ENCODE measurements at places on chromosomes 13 and 19.

GRCh38 chr13:113430378-113431110 is 22.7 kb downstream of the ADPRHL1 start:
- DNase-seq: no peak

DNA sequence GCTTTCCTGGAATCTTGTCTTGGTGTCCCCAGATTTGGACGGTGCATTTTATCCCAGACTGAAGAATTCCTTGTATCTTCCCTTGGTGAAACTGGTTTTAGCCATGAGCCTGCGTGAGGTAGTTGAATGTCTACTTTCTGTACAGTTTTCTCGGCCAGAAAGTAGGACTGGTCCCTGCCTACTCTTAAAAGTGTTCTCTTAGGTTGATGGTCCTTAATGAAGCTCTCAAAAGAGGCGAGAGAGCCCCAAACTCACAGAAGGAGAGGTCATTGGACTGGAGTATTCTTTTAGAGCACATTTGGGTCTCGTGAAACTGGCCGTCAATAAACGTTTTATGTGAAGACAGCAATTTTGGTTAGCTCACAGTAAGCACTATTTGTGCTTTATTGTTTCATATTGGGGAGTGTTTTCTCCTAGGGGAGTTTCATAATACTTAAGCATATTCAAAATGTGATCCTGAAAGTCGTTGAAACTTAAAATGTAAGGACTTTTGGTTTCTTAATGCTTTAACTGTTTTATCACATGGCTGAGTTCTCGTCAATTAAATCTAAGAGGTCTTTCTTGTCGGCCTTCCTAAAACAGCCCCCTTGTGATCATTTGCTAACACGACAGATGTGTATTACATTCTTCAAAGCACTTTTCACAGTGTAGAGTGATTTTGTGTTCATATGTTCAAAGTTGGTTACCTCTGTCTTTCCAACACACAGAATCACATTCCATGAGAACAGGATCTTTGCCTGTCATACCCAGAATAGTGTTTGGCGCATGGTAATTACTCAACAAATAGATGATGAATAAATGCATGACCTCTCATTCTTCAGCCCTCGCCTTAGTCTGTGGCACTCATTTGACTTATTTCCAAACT is 889 bp downstream of the GTF2F2 start:
- no peak for DNase-seq

GRCh38 chr13:46906405-46906804 is 9.6 kb upstream of the HTR2A start:
- DNase-seq: no peak

DNA sequence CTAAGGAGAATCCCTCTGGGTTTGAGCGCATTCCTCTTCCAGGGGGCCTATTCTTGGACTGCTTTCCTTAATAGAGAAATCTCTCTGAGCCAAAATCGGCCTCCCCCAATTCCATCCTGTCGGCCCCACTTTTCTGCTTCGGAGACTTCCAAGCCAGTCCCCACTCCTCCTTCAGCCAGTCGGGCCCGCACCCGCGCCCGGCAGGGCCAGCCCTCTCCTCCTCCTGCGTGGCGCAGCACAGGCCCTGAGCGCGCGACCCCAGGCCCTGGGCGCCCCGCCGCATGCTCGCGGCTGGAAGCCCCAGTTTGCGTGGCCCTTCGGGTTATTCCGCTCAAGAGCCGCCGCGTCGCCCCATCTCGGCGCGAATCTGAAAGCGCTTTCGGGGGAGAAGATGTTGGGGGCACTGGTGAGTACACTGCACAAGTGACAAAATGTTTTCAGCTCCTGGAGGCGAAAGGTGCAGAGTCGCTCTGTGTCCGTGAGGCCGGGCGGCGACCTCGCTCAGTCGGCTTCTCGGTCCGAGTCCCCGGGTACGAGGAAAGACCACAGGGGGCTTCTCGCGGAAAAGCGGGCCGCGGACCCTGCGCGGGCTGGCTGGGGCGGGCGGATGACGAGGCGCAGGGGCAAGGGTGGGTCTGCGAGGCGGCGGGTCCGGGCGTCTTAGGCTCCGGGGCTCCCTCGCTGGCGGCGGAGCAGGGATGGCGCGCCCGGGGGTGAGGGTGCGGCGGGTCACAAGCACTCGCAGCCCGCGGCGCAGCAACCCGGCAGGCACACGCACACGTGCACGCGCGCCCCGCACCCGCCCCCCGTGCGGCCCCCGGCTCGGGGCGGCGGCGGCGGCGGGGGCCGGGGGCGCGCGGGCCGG is at the start of gene IL17D:
IL17D (plus strand) TSS at position 785 of the 865 bp plus-strand sequence. CDS start 303 bp downstream, outside the sequence.
- DNase-seq: peak; percentile 68

DNA sequence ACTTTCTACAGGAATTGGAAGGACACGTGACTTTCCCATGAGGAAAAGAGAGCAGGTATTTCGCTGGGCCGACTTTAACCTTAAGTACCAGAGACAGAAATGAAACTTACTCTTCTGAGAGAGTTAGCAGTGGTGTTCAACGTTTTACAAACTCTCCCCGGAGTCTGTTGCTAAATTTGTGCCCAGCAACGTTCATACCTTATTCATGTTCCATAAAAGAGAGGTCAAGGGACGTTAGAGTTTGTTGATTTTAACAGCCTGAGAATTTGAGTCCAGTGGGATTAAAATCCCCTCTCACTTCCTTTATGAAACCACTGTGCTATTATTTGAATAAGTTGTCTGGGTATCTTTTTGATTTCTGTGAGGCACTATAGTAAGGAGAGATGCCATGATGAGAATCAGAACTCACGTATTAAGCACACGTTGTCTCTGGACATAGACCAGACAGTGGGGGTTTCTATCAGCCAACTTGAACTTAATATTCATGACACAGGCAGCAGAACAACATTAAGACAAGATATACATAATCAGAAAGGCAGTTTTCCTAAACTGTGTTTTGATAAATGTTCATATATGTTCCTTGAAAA is 33.4 kb downstream of the SPRY2 start:
- no peak for DNase-seq

- DNase-seq: no peak
Observed at GRCh38 chr19:38145623-38146022, 78.4 kb downstream of the DPF1 start.

GRCh38 chr19:1222394-1222793 is 15.4 kb downstream of the CBARP start:
- no peak for DNase-seq

DNA sequence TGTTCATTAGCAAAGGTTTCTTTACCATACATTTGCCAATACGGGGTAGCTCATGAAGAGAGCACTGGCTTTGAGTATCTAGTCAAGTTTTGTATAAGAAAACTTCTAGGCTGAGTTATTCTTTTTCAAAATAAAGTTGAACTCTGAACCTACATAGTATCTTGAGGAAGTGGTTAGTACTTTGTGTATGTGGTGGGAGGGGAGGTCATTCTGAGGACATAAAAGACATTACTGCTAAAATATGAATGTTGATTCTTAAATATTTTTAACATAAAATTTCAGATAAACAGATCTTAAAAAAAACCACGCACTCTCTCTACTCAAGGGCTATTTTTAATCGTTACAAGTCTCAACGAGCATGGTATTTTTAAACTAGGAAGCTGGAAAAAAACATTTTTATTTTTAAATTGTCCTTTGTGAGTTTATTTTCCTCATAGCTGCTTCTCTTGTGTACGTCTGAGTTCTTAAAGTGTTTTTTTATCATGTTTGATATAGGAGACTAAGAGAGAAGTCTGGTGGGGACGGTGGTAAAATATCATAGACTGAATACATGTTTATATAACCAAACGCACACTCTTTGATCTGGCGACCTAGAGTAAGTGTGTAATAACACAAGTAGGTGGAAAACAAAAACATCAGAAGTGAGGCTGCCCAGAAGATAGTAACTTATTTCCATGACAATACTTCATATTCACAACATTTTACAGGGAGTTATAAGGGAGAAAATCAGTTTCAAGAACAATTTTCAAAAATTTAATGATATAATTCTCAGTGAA is 118.0 kb upstream of the POSTN start:
- no peak for DNase-seq

DNA sequence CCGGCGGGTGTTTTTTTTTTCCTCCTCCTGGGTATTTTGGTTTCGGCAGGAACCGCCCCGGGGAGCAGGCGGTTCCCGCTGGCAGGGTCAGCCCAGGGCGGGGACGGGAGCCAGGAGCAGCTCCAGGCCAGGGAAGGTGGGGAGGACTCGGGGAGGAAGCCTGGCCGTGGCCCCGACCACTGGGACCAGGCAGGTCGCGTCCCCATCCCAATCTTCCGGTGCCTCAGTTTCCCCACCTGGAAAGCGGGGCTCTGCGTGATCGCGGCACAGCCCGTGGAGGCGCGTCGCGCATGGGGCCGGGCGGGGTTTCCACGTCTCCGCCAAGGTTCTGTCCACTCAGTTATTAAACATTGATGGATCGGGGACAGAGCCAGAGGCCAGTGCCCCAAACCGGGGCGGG is 34.8 kb downstream of the IL12RB1 start:
- no peak for DNase-seq

GRCh38 chr13:74920920-74921319 is 561.0 kb downstream of the TBC1D4 start:
- no peak for DNase-seq

DNA sequence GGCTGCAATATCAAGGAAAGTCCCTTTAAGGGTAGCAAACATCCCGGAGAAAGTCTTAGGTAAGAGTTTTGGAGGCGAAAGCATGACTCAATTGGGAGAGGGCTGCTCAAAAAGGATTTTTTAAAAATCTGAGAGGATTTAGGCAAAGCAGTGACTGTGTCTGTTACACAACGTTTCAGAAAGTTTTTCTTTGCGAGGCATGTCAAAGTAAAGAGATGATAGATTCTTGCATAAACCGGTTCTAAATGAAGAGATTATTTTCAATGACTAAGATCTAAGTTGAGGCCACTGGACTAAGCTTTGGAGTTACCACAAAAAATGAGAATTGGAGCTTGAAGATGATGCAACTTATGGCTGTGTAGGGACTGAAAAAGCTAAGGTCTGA is 43.7 kb upstream of the ENOX1 start:
- DNase-seq: no peak

DNA sequence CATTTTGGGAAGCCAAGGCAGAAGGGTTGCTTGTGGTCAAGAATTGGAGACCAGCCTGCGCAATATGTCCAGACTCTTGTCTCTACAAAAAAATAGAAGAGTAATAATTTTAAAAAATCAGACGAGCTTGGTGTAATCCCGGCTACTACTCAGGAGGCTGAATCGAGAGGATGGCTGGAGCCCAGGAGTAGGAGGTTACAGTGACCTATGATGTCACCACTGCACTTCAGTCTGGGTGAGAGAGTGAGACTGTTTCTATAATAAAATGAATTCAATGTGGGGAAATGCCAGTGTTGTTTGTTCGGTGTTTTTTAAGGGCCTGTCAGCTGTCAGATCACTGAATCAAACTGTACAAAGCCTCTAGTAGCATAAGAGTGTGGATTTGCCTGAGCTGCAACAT is 1.2 kb upstream of the FBXL3 start:
- no peak for DNase-seq

DNA sequence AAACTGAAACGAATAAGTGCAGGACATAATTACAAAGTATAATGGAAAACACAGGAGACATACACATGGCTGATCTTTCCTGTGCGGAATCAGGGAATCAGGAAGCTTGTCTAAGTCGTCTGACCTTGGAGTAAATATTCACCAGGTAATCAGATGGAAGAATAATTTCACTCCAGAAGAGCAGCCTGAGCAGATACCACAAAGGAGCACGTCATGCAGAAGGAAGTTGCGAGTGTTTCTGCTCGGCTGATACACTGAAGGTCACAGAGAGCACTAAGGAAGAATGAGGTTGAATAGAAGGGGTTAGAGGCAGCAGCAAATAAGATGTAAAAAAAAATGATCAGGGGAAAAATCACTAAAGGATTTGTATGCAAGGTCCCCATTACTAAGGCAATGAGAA is 122.3 kb upstream of the GPC6 start:
- DNase-seq: no peak

Data from HuH-7.5 (cell line).